ENCODE measurements at places on chromosomes 3 and 15.

- peak; percentile 44 for DNase-seq
These were observed at the start of gene PROK2 for GRCh38 chr3:71784914-71785531. PROK2 (minus strand) TSS chr3:71785148; CDS start chr3:71785052, 96 bp downstream.

- DNase-seq: no peak
These were observed 45.6 kb upstream of the PAQR5 start for GRCh38 chr15:69253156-69253555.

GRCh38 chr3:129824926-129825541 lies 68.5 kb downstream of the TMCC1 start:
- peak; percentile 86 for DNase-seq

- DNase-seq: peak; percentile 80
These were observed 84.0 kb upstream of the TRA2B start for GRCh38 chr3:186021673-186022362.

- DNase-seq: no peak
These were observed 211.5 kb downstream of the LSAMP start for GRCh38 chr3:116233711-116234357.

DNA sequence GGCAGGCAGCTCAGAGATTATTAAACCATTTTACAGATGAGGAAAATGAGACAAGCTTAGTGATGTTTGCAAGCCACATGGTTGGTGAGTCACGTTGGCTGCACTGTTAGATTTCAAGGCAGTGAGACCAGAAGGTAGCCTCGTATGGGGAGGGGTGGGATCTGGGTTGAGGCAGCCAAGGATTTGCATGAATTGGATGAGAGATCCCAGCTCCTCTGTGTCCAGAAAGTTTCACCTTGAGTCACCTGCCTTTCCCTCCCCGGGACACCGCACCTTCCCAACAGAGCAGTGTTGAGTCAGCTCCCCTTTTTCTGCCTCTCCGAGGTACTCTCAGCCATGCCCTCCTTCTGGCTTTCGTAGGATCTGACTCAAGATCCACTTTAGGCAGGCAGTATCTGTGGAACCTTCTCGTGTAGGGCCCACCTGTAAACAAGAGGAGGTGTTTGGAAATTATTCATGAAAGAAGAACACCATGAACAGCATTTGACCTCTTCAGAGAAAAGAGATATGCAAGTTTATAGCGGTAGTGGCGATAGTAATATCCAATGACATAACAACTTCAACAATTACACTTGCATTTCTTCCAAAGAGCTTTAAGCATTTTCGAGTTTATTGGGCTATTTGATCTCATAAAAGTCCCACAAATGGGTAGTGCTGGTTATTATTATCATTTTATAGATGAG lies 46.8 kb upstream of the VPS8 start:
- no peak for DNase-seq

DNA sequence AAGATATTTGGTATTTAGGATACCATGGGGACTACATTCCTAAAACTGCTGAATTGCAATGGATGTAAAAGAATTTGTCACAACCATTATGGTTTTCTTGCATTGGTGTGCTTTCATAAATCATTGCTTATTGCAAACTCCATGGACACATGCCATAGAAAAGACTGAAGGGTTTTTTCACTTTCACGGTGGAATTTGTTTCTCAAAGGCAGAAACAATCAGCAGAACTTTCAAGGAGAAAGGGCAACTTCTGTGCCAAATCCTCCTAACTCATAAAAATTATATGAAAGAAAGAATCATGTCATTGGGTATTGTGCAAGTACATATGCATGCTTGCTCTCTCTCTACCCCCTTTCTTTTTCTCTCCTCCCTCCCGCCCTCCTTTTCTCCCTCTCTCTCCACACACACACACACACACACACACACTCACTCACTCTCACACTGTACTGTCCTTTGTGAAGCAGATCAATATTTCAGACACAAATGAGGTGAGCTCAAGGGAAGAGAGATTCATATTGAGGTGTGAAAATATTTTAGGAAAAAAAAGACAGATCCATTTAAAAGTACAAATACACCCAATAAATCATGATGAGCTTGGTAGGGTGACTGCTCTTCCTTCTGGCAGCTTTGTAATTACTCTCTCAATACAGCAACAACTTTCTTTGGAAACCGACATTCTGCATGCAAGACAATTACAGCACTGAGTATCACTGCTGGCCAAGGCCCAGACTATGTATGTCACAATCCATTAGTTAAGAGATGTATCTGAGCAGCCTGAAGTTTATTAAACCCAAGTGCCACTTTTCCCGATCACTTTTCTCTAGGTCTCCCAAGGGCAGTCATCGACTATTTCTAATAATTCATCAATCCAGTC lies 492.6 kb downstream of the TUSC7 start:
- DNase-seq: no peak

DNA sequence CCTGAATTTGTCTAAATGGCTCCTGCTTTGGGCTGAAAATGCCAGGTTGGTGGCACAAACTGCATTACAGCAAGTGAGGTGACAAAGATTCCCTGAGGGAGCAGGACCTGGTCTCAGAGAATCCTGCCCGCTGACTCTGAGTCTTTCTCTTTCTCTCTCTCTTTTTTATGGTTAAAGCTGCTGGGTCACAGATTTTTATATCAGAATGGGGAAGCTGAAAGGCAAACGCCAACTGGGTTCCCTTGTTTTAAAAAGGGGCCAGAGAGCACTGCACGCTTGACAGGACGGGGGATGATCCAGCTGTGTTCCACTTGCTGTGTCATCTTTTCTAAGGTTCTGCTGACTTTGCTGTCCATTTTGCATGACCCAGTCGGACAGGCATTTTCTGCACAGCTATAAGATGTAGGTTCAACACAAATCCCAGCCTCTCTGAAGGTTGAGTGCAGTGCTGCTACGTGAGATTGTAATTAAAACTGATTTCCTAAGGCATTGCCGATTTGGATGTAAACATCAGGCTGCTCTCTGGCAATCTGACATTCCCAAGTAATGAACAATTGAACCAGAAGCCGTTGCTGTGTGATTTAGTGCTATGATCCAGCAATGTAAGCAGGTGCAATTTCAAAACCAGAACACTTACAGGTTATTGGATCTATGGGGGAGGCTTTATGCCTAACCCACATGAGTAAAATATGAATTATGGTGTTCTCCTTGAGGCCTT lies 25.8 kb downstream of the ARHGEF3 start:
- DNase-seq: no peak

Measured in mesendoderm (in vitro differentiated cells).